ENCODE measurements at places on chromosomes 16 and 17. TPM values are rescaled to one million over a fixed set of nuclear protein-coding genes. Genes with fewer than 3 reads are reported as not detected.

- H3K27ac ChIP-seq: no peak overlapping the region
- no peaks in the 10 kb centered on the region for H3K36me3 ChIP-seq
- no peaks in the 10 kb centered on the region for H3K4me1 ChIP-seq
- H3K4me3 ChIP-seq: no peak overlapping the region
- no peak for DNase-seq
These were observed 207.9 kb downstream of the SNX29 start for GRCh38 chr16:12184419-12184917.

DNA sequence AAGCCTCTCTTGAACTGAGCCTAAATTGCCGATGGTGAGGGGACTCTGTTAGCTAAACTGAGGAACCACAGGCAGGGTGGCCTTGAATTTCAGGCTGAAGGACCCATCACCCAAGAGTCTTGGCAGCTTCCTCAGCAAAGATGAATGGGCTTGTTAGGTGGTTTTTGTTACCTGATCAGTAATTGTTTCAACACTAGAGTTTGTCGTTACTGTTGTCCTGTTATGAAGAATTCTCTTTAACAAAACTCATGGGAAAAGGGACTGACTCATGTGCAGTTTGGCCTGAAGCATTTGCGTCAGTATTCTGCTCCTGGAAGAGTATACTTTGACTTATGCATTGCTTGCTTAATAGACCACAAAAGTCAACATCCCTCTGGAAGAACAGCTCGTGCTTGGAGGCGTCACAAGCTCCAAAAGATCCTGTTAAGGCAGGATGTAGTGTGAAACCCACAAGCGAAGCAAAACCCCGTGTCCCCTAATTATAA, 206.0 kb downstream of the IRX3 start:
- no peak overlapping the region for H3K4me3 ChIP-seq
- no peaks in the 10 kb centered on the region for H3K36me3 ChIP-seq
- no peak overlapping the region for H3K27ac ChIP-seq
- no peak for DNase-seq

DNA sequence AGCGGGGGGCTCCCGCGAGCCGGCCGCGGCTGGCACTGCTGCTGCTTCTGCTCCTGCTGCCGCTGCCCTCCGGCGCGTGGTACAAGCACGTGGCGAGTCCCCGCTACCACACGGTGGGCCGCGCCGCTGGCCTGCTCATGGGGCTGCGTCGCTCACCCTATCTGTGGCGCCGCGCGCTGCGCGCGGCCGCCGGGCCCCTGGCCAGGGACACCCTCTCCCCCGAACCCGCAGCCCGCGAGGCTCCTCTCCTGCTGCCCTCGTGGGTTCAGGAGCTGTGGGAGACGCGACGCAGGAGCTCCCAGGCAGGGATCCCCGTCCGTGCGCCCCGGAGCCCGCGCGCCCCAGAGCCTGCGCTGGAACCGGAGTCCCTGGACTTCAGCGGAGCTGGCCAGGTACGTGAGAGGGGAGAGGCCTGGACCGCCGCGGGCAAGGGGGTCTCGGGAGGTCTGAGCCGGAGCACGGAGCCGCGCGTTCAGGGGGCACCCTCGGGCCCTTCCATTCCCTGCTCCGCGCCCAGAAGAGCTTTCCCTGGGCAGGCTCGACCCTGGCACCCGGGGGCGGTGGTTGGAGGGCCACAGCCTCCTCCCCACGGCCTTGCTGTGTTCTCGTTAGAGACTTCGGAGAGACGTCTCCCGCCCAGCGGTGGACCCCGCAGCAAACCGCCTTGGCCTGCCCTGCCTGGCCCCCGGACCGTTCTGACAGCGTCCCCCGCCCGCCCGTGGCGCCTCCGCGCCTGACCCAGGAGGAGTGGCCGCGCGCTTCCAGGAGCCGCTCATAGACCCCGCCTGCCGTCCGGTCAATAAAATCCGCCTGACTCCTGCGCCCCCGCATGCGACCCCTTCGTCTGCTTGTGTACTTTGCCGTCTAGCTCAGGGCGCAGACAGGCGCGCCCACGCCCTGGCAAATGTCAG, 591 bp downstream of the NPW start:
- no peak overlapping the region for H3K27ac ChIP-seq
- H3K36me3 ChIP-seq: no peaks in the 10 kb centered on the region
- peaks cover 17% of the 10 kb centered on the region for H3K27me3 ChIP-seq
- DNase-seq: no peak

DNA sequence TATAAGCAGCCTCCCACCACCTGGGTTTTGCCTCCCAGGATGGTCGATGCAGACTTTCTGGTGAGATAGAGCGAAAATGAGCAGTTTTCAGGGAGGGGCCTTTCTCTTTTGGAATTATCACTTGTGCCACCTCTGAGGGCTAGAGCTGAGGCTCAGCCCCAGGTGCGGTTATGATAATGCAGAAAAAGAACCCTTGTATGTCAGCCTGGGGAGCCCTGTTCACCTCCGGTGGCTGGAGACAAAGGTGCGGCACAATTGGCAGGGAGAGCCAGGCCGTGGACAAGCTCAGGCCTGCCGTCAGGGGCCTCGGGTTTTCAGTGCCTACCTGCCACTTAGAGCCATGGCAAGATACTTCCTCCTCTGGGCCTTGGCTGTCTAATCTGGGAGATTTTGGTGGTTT, 4.4 kb downstream of the SCPEP1 start:
- peaks cover 34% of the 10 kb centered on the region for H3K4me1 ChIP-seq
- no peak for DNase-seq
- H3K27ac ChIP-seq: no peak overlapping the region
- H3K4me3 ChIP-seq: no peak overlapping the region
- H3K27me3 ChIP-seq: no peaks in the 10 kb centered on the region
- peaks cover 32% of the 10 kb centered on the region for H3K36me3 ChIP-seq

DNA sequence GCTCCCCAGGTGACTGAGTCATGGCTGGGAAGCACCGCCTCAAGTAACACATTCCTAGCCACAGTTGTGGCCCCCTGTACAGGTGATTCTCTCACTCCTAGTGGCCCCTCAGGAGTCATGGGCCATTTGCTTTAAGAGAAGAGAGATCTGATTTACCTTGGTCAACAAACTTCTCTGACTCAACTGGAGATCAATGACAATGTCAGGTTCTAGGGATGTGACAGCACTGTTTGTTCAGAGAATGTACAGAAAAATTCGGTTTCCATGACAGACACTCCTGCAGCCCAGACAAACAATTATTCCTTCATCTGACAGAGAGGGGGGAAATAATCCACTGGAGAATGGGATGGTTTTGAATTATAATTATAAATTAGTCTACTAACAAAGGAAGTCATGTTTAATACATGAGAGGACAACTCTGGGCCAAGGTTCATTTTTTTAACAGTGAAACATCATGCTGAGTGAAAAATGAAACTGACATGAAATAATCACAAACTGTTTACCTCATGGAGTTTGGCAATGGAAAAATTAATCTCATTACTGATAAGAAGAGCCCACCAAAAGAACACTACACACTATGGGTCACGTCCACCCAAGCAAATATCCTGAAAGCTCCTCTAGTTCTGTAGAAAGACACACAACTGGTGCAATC, 9.7 kb downstream of the ERN1 start:
- DNase-seq: no peak
- H3K4me3 ChIP-seq: no peak overlapping the region
- no peaks in the 10 kb centered on the region for H3K27me3 ChIP-seq
- H3K4me1 ChIP-seq: peaks cover 79% of the 10 kb centered on the region
- H3K27ac ChIP-seq: peak overlapping the region; percentile 69
- H3K36me3 ChIP-seq: no peaks in the 10 kb centered on the region

DNA sequence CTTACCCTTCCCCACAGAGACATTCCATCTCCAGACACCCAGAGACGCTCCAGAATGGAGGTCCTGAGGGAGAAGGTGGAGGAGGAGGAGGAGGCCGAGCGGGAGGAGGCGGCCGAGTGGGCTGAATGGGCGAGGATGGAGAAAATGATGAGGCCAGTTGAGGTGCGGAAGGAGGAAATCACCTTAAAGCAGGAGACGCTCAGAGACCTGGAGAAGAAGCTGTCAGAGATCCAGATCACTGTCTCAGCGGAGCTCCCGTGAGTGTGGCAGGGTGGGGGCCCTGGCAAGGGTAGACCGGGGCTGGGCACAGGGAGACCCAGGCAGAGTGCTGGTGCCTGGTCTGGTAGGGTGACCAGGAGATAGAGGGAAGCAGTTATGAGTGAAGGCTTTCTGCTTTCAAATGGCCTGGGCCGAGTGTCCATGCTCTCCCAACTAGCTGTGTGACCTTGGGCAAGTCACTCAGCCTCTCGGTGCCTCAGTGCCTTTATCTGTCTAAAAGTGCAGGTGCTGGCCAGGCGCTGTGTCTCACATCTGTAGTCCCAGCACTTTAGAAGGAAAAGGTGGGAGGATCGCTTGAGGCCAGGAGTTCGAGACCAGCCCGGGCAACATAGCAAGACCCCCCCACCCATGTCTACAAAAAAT, 3.4 kb downstream of the DRC7 start:
- H3K36me3 ChIP-seq: no peaks in the 10 kb centered on the region
- no peak overlapping the region for H3K4me3 ChIP-seq
- no peak overlapping the region for H3K27ac ChIP-seq
- no peak for DNase-seq
- H3K27me3 ChIP-seq: no peaks in the 10 kb centered on the region
- H3K4me1 ChIP-seq: peaks cover 13% of the 10 kb centered on the region

GRCh38 chr17:9783050-9783449, 8.3 kb downstream of the DHRS7C start:
- H3K36me3 ChIP-seq: no peaks in the 10 kb centered on the region
- no peak overlapping the region for H3K27ac ChIP-seq
- no peaks in the 10 kb centered on the region for H3K27me3 ChIP-seq
- no peak overlapping the region for H3K4me3 ChIP-seq

GRCh38 chr17:47982645-47983390, 11.9 kb downstream of the CDK5RAP3 start:
- no peak for DNase-seq
- H3K27ac ChIP-seq: no peak overlapping the region
- H3K27me3 ChIP-seq: no peaks in the 10 kb centered on the region
- no peak overlapping the region for H3K4me3 ChIP-seq
- H3K36me3 ChIP-seq: no peaks in the 10 kb centered on the region

- H3K36me3 ChIP-seq: peaks cover 39% of the 10 kb centered on the region
- no peak overlapping the region for H3K4me3 ChIP-seq
- H3K27ac ChIP-seq: peak overlapping the region; percentile 72
- no peaks in the 10 kb centered on the region for H3K27me3 ChIP-seq
- no peak for DNase-seq
These were observed 826 bp downstream of the UNC119 start for GRCh38 chr17:28551421-28552175.

DNA sequence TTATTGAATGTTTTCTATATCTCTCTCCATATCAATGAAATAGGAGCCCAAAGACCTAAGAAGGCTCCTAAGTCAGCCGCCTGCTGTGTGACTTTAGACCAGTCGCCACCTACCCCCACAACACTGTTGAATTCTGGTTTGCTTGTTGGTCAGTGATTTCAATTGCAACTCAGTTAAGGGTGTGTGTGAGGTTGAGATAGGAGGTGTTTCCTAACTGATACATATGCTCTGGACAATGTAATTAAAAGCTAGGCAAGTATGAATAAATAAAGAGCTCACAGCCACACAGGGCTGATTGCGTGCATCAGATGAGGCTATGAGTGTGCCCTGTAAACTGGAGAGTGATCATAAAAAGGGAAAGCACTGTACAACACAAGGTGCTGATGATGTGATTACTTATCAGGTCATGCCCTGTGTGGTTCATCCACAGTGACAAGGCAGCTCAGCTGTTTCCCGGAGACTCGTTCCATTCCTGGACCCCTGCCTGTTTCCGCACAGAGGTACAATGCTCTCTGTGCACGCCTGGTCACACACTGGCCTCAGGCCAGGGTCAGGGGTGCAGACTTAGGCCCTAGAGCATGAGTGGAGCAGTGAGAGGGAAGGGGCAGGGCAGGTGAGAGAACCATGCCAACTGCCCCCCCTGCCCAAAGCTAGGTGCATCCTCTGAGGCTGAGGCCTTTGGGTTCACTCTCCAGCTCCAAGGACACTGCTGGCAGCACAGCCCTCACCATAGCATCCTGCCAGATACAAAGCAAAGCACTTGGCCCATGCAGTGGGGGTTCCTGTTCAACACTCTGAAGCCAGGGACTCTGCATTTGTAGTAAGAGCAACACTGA, 3.3 kb upstream of the KRT35 start:
- no peak overlapping the region for H3K4me3 ChIP-seq
- no peaks in the 10 kb centered on the region for H3K4me1 ChIP-seq
- H3K27me3 ChIP-seq: no peaks in the 10 kb centered on the region
- no peaks in the 10 kb centered on the region for H3K36me3 ChIP-seq

- no peaks in the 10 kb centered on the region for H3K36me3 ChIP-seq
- no peaks in the 10 kb centered on the region for H3K27me3 ChIP-seq
- no peaks in the 10 kb centered on the region for H3K4me1 ChIP-seq
- no peak overlapping the region for H3K4me3 ChIP-seq
- no peak for DNase-seq
These were observed 414.3 kb downstream of the RBFOX1 start for GRCh38 chr16:7746941-7747340.

- no peak overlapping the region for H3K27ac ChIP-seq
- no peaks in the 10 kb centered on the region for H3K36me3 ChIP-seq
- H3K4me3 ChIP-seq: no peak overlapping the region
- no peak for DNase-seq
- H3K4me1 ChIP-seq: no peaks in the 10 kb centered on the region
- H3K27me3 ChIP-seq: peaks cover 14% of the 10 kb centered on the region
These were observed 1.5 kb downstream of the CASKIN1 start for GRCh38 chr16:2194852-2195321.

DNA sequence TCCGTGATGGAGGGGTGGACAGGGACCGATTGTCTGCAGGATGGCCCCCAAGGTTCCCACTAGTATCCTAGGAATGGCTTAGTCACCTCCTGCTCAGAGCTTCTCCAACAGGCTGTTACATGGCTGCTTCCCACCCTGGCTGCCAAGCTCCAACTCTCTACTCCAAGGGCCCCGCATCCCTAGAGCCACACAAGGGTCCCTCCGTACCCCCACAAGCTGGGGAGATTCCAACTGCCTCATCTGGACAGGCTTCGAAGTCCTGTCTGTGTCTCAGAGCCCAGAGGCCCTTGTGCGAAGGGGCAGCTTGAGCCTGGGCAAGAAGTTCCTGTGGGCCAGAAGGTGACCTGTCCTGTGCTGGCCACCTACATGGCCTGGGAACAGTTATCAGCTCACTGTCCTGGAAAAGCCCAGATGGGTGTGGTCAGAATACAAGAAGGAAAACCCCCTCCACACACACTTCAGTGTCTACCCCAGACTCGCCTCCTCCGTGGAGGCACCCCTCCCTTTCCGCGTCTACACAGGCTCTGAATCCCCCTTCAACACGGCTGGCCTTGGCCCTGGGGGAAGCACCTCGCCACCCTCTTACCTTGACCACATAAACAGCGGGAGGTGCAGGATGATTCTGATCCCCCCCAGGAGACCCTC, 586 bp downstream of the MEAK7 start:
- peaks cover 16% of the 10 kb centered on the region for H3K4me1 ChIP-seq
- H3K4me3 ChIP-seq: peak overlapping the region; percentile 52
- H3K27ac ChIP-seq: no peak overlapping the region
- no peaks in the 10 kb centered on the region for H3K36me3 ChIP-seq
- H3K27me3 ChIP-seq: no peaks in the 10 kb centered on the region
- DNase-seq: peak; percentile 45

Gene HOXB1
- total RNA-seq: not detected

Gene BAIAP3
- 3.7 TPM for total RNA-seq

Gene HOXB2
- 27.8 TPM for total RNA-seq

Gene ZNF764
- total RNA-seq: 4.9 TPM

Gene NECAB2
- total RNA-seq: 2.1 TPM

Gene NPIPA5
- 12.6 TPM for total RNA-seq

Gene COQ9
- 85.5 TPM for total RNA-seq
